B cell (primary cell): ENCODE measurements at places on chromosomes 5 and 9. TPM values are rescaled to one million over a fixed set of nuclear protein-coding genes. Genes with fewer than 3 reads are reported as not detected.

The PDCD1LG2 gene
- 0.49 and 0.67 TPM in 2 replicates for total RNA-seq

The RECK gene
- total RNA-seq: 7.7 and 7.9 TPM in 2 replicates

The AK8 gene
- 1.9 and 4.4 TPM in 2 replicates for total RNA-seq

The GABRB2 gene
- total RNA-seq: 0.05 and 0.15 TPM in 2 replicates
